ENCODE measurements at places on chromosomes 3 and 15.

DNA sequence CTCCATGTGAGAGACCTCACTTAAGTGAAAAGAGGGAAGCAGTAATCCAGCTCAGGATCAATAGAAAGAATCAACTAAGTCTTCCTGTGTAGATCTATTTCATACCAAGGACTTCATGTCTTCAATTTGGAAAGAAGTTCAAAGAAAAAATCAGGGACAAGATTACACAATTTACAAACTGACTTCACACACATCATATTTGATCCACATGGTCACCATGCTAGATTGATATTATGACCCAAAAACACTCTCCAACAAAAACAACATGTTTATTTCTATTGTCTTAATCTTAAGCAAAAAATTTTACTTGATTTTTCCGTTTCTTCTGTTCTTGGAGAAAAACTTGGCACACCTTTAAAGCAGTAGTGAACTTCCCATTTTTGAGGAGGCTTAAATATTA is 76.3 kb downstream of the THBS1 start:
- DNase-seq = no peak

- DNase-seq = no peak
Measured at GRCh38 chr15:31387479-31388118, 61.0 kb downstream of the KLF13 start.

- no peak for DNase-seq
Measured at GRCh38 chr3:65666448-65667091, 372.1 kb downstream of the MAGI1 start.

- no peak for DNase-seq
Measured at GRCh38 chr15:50883903-50884302, 24.6 kb upstream of the AP4E1 start.

- DNase-seq = no peak
Measured at GRCh38 chr3:157607826-157608405, 104.7 kb upstream of the VEPH1 start.

DNA sequence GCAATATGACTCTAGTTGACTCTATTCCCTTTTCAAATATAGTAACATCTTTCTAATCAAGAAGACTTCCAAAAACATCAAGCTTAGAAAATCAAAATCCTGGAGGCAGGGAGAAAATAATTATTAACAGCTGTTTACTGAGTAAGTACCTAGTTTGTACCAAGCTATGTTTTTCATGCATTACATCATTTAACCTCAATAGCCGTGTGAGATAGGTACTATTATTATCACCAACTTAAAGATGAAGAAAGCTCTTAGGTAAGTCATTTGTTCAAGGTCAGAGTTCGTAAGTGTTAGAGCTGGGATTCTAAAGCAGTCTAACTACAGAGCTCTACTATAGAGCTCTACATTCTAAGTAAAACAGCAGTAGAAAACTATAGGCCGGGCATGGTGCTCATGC is 41.6 kb downstream of the GSK3B start:
- no peak for DNase-seq

DNA sequence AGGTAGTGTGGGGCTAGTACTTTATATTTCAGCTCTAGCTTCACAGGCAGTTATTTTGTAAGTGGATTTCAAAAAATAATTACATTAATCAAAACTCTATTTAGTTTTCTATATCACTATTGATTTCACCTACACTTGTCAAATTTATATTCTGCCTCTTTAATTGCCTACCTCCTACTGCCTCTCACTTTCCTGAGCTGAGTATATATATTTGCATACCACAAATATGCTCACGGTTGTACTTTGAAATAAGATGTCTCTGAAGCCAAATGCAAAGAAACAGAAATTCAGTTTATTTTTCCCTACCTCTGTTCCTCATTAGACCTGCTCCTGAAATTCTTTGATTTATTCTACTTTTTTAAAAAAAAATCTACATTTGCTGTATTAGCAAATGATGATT is 309.3 kb upstream of the TGFBR2 start:
- DNase-seq = no peak

GRCh38 chr15:92231461-92231860 is 162.2 kb upstream of the ST8SIA2 start:
- DNase-seq = no peak

- DNase-seq = no peak
Measured at GRCh38 chr3:23130406-23130805, 72.7 kb upstream of the UBE2E2 start.

DNA sequence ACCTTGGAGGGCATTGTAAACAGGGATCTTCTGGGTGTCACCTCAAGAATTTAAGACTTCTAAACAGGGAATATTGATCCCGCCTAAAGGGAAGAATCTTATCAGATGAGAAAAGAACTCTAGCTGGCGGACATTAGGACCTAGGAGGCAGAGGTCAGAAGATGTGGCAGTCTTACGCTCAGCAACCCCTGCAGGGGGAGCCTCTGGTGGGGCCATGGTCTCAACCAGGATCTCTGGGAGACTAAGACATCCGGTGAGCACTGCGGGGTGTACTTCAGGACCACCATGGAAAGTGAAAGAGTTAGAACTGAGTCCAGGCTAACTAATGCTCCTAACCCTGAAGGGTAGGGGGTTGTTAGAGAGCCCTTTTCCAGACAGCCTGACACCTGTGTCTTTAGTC is 295.2 kb downstream of the VGLL3 start:
- no peak for DNase-seq

DNA sequence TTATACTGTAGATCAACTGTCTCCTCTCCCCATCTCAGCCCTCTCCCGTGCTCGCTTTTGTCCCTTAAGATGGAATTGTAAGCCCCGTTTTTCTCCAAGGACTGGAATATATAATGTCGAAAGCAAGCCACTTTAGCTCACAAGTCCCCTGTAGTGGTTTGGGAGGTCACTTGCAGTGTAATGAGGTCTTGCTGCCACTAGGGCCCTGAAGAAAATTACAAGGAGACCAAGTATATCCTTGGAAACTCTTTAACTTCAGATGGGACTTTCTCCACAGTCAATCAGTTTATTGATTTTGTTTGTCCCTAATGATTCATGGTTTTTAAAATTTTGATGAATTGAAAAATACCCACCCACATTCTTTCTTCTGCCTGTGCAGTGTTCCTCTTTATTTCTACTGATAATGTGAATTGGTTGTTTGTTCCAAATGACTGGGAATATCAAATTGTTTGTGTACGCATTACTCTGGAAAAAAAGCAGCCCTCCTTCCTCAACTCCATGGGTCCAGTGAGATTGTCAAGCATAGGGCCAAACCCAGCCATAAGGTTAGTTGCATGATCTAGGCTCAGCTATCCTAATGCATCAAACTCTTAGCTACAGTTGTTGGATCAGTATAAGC is 294.8 kb downstream of the MCTP2 start:
- no peak for DNase-seq

DNA sequence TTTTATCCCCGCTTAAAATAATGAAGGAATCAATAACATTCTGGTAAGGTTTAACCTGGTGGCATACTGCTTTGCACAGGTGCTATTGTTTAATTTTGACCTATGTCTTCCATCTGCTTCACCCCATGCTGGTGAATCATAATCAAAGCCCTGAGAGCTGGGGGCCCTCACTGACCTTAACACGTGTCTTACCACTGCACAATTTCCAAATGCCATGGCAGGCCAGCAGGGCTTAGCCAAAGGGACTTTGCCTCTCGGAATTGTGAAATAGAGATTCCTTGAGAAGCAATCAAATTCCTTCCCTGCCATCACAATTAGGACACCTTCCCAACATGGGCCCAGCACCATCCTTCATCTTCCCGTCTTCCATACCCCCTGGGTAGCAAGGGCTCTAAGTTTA is 242.6 kb upstream of the THBS1 start:
- DNase-seq = no peak

DNA sequence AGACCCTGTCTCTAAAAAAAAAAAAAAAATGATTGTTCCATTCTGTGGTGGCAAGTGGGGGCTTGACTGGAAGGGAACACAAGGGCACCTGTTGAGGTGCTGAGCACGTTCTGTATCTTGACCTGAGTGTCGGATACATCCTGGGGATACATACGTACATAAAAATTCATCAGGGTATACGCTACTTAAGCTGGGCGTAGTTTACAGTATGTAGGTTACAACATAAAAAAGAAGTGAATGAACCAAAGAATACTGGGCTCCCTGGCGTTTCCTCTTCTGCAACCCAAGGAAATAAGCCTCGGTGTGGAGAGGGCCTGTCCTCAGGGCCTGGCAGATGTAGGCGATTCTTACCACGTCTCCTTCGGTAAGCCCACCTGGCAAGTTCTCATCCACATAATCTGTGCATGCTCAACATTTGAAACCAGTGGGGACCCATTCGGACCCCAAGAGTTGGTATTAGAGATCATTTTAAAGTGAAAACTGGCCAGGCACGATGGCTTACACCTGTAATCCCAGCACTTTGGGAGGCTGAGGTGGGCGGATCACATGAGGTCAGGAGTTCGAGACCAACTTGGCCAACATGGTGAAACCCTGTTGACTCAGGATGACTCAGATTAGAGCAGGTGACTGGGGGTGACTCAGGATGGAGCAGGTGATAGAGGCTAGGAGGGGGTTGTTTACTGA is 5.1 kb upstream of the MUC20 start:
- no peak for DNase-seq

DNA sequence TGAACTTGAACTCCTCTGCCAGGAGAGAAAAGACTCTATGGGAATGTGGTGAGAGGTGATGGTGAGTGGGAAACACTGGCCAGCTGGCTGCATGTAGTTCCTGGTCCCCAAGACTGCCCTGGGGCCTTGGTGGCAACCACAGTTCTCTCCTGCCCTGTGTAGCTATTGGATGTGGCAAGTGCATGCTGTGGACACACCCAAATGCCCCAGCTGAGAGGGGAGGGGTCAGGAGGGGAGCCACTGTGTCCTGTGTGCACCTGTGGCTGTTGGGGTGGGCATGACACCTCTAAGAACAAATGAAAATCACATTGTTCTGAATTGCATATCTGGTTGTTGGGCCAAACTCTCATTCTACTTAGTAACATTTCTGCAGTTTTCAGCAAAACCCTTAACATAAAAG is 409.6 kb downstream of the NSUN3 start:
- no peak for DNase-seq

GRCh38 chr3:99429502-99429901 is 208.9 kb upstream of the COL8A1 start:
- DNase-seq = no peak

- DNase-seq = no peak
Measured at GRCh38 chr15:68427366-68427765, 4.6 kb downstream of the ITGA11 start.

GRCh38 chr3:85159376-85159775 is 200.6 kb downstream of the CADM2 start:
- DNase-seq = no peak

GRCh38 chr15:99324700-99325099 is 73.4 kb downstream of the LRRC28 start:
- no peak for DNase-seq

DNA sequence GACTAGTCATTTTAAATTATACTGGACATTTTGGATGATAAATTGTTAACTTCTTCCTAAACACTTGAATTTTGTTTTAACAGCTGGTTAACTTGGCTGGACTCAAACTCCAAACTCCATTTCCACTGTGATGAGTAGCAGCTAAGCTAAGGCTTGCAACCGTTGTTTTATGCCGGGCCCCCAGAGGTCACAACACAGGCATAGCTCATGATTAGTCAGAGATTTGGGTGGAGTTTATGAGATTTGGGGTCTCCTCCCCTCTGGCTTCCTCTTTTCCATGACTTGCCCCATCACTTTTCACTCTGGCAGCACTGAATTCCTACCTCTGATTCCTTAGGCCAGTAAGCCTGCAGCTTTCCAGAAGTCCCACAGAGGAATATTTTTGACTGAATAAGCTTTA is 12.8 kb downstream of the THAP10 start:
- DNase-seq = no peak

DNA sequence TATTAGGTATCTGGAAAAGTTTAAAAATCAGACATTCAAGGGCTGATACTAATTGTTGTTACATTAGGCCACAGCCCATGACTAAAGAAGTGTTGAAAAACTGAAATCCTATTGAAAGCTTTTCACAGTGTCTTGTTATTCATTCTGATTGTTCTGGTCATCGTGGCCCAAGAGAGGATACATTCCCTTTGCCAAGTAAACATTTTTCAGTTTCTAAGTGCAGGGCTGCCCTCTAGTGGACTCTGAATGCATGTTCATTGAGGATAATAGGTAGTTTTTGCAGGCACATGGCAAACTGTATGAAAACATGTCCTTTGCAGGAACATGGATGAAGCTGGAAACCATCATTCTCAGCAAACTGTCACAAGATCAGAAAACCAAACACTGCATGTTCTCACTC is 181.1 kb downstream of the MYRIP start:
- DNase-seq = no peak

DNA sequence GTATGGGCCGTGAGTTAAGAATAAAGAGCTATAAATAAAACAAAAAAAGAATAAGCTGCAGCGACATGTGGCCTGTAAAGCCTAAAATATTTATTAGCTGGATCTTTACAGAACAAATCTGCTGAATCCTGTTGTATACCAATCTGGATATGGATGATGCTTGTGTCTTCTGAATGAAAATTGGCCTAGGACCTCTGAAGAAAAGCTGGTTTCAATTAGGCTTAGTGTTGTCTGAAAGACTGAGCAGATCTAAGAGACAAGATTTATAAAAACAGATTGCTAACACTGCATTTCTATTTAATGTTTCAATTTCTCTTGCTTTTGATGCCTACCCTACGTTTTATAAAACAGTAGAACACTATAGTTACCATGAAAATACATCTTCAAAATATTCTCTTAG is 57.9 kb downstream of the ST3GAL6 start:
- no peak for DNase-seq

DNA sequence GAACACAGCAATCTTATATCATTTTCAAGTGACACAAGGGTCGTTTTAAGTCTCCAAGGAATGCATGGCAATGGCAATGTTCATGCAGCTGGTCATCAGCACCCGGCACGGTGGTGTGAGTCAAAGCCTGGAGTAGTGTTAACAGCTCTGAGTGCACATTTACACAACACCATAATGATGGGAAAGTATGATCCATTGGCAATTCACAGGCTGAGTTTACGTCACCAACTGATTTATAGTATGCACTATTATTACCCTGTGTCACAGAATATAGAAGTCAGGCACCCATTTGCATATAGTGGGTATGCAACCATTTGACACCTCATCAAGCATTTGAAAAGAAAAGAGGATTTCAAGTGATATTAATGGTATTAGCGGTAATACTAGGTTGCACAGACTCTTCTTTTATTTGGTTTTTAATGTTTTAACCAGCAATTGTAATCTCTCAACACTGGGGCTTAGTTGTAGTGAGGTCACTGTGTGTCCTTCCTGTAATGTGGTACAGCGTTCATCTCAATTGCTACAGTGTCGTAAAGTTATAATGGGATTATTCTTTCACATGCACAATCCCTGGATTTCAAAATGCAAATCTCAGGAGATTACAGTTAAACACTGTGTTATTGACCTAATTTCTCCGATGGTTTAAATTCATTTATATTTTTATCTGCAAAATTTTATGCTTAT is 113.8 kb downstream of the C3orf38 start:
- no peak for DNase-seq

- no peak for DNase-seq
Measured at GRCh38 chr3:168342946-168343850, 247.5 kb upstream of the GOLIM4 start.

GRCh38 chr3:194326192-194326967 is 24.7 kb downstream of the CPN2 start:
- DNase-seq = no peak

Measured in stimulated activated CD8-positive, alpha-beta memory T cell treated with anti-CD3 and anti-CD28 coated beads, Interleukin-4, amount 100 ng/mL, for 1 hour (primary cell).